Endodermal cell (in vitro differentiated cells): ENCODE measurements at places on chromosomes 3 and 15. TPM values are rescaled to one million over a fixed set of nuclear protein-coding genes. Genes with fewer than 3 reads are reported as not detected.
A peak's percentile ranks its signal among the peaks of the same experiment; 100 is the strongest.

DNA sequence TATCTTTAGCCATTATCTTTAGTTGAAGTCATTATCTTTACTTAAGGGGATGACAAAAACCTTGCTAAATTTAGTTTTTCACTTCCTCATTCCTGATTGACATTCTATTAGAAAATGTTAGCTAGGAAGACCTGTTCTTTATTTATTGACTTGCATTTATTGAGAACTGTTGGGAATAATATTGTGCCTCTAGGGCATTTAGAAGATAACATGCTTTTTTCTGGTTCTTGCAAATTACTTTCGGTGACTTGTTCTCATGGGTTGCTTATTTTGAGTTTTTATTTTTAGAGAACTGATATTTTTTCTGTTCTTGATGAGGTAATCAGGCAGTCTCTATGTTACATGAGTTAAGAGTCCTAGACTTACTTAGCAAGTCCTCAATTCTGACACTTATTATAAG is 48.3 kb upstream of the CTDSPL start:
- no peak for DNase-seq

DNA sequence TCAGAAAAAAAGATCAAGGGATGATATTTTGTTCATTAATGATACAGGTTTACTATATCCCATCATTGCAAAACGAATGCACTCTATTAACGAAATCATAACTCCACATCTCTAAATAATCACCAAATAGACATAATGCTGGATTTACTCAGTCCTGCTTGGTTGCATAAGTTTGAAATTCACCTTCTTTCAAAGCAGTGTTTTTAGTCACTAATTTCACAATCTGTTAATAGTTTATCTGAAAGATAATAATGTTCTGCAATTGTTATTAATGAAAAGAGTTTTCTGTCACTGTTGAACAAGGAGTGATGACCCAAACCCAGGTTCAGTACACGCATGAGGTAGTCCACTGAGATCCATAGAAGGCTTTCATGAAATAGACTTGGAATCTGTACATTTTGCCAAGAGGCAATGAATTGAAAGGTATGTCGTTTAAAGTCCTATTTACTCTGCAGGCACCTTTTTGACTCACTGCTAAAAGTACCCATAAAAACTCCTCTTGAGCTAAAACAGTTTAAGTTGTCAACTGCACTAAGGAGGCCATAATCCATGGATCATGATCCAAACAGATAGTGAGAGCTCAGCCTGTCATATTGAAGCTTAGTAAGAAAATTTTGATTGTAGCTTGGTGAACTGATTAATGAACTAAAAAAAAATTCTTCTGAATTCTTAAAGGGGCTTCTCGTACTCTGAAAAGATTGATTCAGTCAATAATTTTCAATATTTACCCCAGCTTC is 75.6 kb upstream of the MBNL1 start:
- DNase-seq, result no peak

DNA sequence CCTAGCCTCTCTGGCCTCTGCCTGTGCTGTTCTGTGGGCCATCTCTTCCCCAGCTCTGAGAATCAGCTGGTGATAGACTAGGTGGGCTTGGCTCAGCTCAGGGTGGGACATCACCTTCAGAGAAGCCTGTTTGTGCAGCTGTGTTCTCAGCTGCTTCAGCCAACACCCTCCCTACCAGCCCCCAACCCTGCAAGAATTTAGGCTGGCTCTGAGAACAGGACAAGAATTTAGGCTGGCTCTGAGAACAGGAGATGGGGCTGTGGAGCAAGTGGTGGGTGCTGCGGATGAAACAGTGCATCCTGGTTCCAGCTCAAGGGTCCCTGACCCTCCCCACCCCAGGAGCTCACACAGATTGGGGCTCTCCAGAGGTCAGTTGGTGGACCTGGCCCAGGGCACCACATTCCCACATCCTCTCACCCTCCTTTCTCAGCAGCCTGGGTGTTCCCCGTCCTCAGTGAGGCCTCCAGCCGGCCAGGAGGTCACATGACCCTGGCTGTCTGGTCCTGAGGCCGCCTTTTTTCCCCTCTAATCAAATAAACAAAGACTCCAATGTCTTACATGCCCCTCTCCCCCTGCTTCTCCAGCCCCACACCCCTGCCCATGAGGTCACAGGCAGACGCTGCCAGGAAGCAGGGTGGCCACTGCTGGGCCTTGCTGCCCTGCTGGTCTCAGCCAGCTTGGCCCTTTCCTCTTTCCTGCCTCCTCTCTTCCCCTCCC is 14.9 kb downstream of the PLEKHO2 start:
- peak; percentile 53 for DNase-seq

DNA sequence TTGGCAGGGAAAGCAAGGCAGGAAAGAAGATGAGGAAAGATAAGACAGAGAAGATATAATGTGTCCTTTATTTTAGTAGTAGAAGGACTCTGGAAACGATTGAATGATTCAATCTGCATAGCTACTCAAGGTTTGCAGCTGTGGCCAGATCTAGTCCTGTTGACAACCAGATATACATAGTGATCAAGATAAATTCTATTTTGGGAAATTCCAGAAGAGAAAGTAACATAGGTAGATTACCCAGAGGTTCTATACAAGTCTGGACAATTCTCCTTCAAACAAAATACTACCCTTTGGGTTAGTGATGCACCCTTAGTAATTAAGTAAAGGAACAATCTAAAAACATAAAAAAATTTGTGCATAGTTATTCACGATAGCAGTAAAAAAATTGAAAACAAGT is 9.4 kb downstream of the TERC start:
- DNase-seq, result no peak

DNA sequence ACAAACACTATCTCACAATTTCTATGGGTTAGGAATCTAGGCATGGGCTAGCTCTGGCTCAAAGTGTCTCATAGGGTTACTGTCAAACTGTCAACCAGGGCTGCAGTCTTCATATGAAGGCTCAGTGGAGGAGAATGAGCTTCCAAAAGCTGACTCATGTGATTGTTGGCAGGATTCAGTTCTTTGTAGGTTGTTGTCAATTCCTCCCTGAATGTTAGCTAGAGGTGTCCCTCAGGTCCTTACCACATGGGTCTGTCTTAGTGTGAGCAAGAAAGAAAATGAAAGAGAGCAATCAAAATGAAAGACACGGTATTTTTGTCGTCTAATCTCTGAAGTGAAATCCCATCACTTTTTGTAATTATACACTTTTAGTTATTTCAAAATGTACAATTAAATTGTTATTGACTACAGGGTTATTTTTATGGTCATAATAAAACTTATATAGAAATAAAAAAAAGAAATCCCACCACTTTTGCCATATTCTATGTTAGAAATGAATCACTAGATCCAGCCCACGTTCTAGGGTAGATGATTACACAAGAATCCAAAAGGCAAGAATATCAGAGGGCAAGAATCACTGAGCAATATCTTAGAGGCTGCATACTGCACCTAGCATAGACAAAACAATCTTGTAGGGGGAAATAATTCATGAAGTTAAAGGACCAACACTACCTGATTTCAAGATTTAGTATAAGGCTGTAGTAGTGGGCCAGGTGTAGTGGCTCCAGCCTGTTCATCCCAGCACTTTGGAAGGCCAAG is 8.4 kb downstream of the ACSBG1 start:
- DNase-seq, result no peak

GRCh38 chr3:144403040-144403457 is 431.4 kb downstream of the DIPK2A start:
- no peak for DNase-seq

- DNase-seq, result no peak
Observed at GRCh38 chr3:184488577-184488976, 73.0 kb upstream of the EPHB3 start.

GRCh38 chr15:41501191-41501917 is 7.7 kb downstream of the ITPKA start:
- peak; percentile 81 for DNase-seq

DNA sequence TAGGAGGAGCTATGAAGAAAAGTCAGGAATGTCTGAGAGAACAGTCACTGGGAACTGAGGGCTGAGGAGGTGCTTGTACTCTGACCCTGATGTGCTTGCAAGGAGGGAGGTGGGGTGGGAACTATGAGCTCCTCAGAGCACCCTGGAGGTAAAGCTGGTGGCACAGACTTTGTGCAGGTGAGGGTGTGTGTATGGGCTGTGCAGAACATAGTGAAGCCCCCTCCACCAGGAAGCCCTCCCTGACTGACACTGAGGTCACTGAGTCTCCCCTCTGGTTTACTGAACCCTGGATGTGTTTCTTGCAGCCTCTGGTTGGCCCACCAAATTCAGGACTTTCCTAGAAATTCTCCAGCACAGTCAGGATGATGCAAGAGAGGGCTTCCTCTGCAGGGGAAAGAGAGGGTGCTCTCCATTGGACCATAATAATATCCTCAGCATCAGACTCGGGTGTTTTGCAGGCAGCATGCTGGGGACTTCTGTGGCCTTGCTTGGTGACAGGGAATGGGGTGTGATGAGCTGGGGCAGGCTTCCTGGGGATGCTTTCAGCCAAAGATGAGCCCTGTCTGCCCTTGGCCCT is 1.5 kb upstream of the ISLR start:
- DNase-seq, result no peak

DNA sequence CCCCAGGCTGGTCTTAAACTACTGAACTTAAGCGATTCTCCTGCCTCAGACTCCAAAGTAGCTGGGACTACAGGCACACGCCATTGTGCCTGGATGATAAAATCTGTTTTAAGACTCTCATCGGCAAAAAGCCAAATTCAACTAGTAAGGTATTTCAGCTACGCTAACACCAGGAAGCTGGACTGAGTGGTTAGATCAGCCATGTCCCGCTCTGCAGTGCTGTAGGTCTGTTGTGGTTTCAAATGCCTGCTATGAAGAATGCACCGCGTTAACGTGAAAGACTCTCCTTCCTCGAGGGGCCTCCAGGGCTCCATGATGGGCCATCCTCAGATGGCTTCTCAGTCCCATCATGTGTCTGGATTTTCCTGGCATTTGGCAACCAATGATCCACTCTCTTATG is 70.2 kb downstream of the PCOLCE2 start:
- DNase-seq, result no peak

- DNase-seq, result no peak
Observed at GRCh38 chr3:111590143-111590491, 5.0 kb downstream of the ZBED2 start.

- DNase-seq, result peak; percentile 53
Observed at GRCh38 chr3:49570028-49570654, 15.9 kb downstream of the BSN start.

DNA sequence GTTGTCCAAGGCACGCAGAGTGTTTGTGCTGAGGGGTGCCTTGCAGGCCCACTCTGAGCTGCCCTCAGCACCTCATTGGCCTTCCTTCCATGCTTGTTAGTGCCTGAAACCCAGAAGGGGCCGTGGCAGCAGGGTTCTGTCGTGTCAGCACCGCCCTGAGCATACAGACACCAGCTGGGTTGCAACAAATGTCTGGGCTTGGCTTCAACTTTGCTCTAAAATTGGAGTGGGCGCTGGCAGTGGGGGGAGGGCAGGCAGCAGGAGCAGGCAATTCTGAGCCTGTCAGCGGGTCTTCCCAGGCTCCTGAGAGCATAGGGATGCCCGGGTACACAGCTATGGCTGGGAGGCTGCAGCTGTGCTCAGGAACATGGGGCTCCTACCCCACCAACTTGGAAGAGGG is 464.3 kb downstream of the EPHA3 start:
- no peak for DNase-seq

- DNase-seq, result no peak
Observed at GRCh38 chr3:106809623-106810299, 567.5 kb upstream of the CCDC54 start.

GRCh38 chr3:175646865-175647264 is 787.7 kb downstream of the NAALADL2 start:
- no peak for DNase-seq

GRCh38 chr15:77069521-77070121 is 1.3 kb downstream of the TSPAN3 start:
- no peak for DNase-seq

GRCh38 chr3:136067211-136067610 is 101.7 kb downstream of the PPP2R3A start:
- no peak for DNase-seq

GRCh38 chr15:48297668-48298067 is 33.6 kb upstream of the DUT start:
- DNase-seq, result no peak

- DNase-seq, result no peak
Observed at GRCh38 chr15:95684126-95684525, 646.4 kb upstream of the NR2F2 start.

- no peak for DNase-seq
Observed at GRCh38 chr3:104546301-104546700, 820.4 kb upstream of the ALCAM start.

DNA sequence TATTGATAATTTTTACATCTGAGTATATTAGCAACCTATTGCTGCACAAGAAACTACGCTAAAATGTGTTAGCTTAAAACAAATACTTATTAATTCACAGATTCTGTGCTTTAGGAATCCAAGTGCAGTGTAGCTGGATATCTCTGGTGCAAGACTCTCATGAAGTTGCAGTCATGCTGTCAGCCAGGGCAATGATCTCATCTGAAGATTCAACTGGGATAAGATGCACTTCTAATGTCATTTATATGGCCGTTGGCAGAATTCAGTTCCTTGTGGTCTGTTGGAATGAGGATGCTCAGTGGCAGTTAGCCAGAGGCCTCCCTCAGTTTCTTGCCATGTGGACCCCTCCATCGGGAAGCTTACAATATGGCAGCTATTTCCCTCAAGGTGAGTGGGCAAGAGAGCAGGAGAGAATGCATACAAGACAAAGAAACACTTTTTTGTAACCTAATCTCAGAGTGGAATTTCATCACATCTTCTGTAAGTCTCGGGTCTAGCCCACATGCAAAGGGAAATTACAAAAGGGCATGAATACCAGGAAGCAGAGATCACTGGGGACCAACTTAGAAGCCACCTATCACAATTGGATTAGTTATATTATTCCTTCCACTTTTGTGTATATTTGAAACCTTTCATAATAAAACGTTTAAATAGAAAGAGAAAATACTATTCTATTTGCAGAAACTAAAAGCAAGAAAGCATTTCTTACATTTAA is 61.6 kb downstream of the DPH6 start:
- DNase-seq, result no peak

- no peak for DNase-seq
Observed at GRCh38 chr15:100211855-100212850, 129.6 kb downstream of the ADAMTS17 start.

Gene CLDN16
- total RNA-seq, result 0.96 to 1.5 TPM (median 1.1 TPM) in 3 replicates

Gene BSN
- 1.2 to 2.4 TPM (median 2.1 TPM) in 3 replicates for total RNA-seq

Gene KIF15
- total RNA-seq, result 11.8 to 24.9 TPM (median 20.4 TPM) in 3 replicates

Gene MORC1
- total RNA-seq, result not detected in 2 replicates

Gene MYZAP
- total RNA-seq, result 0.22 to 0.54 TPM in 2 of 3 replicates, not detected in the other

Gene RPSA
- total RNA-seq, result 1,777 and 1,793 TPM in 2 replicates

Gene CD96
- 0.18 TPM in 1 of 2 replicates, not detected in the other for total RNA-seq

Gene LDHAL6B
- total RNA-seq, result not detected in 2 replicates

Gene CCDC39
- total RNA-seq, result 0.20 and 0.25 TPM in 2 replicates
